ENCODE measurements at places on chromosomes 13 and 19.
A peak's percentile ranks its signal among the peaks of the same experiment; 100 is the strongest.

DNA sequence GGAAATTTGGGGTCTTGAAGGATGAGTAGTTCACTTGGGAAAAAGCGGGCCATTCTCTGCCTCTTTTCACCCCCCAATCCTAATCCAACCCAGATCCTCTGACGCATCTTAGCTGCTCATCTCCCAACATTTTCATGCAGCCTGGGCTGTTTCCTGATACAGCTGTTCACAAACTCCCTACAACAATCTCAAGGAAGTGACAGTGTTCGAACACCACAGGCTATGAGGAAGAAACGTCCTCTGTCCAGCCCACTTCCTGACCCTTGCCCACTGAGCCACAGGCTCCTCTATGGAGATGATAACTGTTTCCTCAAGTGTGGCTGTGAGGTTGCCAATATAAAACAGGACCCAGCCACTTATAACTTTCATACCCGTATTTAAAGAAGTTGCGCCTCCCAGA, 16.2 kb downstream of the LMTK3 start:
- no peak for DNase-seq

- DNase-seq, result no peak
These were observed 1701.3 kb upstream of the PRR20A start for GRCh38 chr13:55439450-55439849.

GRCh38 chr13:95182570-95183265, 118.5 kb downstream of the ABCC4 start:
- no peak for DNase-seq

DNA sequence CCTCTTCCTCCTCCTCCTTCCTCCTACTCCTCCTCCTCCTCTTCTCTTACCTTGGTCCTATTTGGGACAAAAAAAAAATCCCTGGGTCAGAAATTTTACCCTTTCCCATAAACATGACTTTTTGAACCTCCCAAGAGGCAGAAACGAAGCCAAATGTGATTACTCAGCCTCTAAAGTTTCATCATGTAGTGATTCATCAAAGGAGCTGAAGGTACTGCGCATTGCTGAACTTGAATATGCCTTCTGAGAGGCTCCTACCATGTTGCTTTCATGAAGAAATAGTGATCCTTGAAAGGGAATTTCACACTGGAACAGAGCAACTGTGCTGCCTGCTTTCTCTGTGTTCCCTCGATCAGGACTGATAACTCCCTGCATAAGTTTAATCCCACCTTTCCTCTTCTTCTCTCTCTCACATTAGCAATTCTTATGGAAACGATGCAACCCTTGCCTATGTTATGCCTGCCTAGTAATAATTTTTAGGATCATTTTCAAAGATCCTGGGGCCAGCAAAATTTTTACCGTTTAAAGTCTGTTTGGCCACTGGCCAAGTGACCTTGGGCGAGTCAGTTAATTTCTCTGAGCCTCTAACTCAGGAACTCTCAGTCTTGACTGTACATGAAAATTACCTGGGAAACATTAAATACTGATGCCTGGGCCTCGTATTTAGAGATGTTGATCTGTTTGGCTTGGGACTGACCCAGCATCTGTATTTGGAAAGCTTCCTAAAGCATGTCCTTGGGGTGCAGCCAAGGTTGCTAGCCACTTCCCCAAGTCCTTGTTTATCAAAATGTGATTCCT, 149.5 kb downstream of the DCT start:
- DNase-seq, result peak; percentile 63

- no peak for DNase-seq
These were observed 122.3 kb downstream of the PTPRS start for GRCh38 chr19:5218255-5218855.

GRCh38 chr13:50055454-50055853, 40.2 kb downstream of the KCNRG start:
- no peak for DNase-seq

DNA sequence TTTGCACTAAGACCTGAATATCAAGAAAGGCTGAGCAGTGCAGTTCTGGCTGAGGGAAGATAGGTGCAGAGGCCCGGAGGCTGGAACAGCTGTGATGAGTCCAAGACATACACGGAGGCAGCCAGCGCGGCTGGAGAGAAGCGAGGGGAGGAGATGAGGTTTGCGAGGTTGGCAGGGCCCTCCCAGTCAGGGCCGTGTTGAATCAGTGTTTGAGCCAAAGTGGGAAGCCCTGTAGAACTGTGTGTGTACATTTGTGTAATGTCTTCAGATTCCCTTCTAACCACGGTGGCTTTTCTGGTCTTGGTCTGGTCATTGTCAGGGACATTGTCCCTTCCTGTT, 34.9 kb downstream of the PAK4 start:
- no peak for DNase-seq

GRCh38 chr19:15508035-15508710, at the start of gene CYP4F22:
Gene CYP4F22 (plus strand): TSS chr19:15508525. CDS start chr19:15525337, 16,812 bp downstream.
- DNase-seq, result no peak

- no peak for DNase-seq
These were observed 8.8 kb downstream of the ZFP28 start for GRCh38 chr19:56547535-56547934.

DNA sequence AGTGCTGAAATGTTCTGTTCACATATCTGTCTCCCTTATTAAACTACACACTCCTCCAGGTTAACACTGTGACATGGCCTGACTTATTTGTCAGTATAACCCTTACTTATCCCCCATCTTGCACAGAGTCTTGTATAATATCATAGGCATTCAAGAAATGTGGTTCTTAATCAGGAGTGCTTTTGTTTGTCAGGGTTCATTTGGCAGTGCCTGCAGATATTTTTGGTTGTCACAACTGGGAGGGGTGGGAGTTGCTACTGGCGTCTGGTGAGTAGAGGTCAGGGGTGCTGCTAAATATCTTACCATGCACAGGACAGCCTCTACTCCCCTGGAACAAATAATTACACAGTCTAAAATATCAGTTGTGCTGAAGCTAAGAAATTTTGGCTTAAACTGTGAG, 20.4 kb upstream of the OBI1 start:
- DNase-seq, result no peak

DNA sequence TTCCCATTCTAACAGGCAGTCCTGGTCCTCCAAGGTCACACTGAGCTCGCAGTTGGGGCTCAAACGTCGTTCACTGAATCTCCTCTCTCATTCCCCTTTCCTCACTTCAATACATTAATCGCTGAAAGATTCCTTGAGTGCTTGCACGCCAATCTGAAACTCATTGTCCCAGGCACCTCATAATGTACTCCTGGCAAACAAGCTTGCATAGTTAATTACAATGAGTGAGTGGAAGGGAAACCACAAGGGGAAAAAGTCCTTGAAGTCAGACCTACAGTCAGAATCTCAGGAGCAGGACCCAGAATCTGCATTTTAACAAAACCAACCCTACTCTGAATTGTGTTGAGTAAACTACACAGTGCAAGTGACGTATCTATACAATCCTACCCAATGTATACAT, 86.9 kb downstream of the CRYL1 start:
- DNase-seq, result no peak

GRCh38 chr19:17441241-17442021, 7.0 kb downstream of the TMEM221 start:
- DNase-seq, result no peak

- no peak for DNase-seq
These were observed 9.2 kb upstream of the CLIP3 start for GRCh38 chr19:36041831-36042230.

DNA sequence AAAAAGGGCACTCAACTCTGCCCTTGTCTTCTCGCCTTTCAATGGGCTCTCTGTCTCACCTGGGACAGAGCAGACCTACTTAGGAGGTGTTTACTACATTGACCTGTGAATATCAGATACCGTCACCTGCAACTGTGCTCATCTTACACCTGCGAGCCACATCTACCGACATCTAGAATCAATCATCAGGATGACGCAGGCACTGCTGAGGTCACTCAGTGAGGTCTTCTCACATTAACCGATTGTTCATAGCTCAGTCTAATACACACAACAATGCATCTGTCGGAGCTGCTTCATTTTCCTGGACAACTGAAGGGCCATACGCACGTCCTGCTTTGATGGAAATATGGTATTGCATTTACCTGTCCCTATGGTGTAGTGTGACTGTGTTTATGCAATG, 211.9 kb downstream of the FGF9 start:
- no peak for DNase-seq

DNA sequence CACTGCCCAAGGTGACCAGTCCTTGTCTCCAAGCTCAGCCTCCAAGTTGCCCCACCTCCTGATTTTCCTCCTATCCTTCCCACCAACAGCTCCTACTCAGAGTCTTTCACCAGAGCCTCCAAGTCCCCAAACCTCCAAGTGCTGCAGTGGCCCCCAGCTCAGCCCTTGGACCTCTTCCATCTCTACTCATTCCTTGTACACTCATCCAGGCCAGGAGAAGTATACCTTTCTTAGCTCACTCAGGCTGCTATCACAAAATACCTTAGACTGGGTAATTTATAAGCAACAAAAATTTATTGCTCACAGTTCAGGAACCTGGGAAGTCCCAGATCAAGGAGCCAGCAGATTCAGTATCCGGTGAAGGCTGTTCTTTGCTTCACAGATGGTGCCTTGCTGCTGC, 11.3 kb downstream of the ATP7B start:
- no peak for DNase-seq

- no peak for DNase-seq
These were observed 186.1 kb downstream of the PCCA start for GRCh38 chr13:100274942-100275506.

DNA sequence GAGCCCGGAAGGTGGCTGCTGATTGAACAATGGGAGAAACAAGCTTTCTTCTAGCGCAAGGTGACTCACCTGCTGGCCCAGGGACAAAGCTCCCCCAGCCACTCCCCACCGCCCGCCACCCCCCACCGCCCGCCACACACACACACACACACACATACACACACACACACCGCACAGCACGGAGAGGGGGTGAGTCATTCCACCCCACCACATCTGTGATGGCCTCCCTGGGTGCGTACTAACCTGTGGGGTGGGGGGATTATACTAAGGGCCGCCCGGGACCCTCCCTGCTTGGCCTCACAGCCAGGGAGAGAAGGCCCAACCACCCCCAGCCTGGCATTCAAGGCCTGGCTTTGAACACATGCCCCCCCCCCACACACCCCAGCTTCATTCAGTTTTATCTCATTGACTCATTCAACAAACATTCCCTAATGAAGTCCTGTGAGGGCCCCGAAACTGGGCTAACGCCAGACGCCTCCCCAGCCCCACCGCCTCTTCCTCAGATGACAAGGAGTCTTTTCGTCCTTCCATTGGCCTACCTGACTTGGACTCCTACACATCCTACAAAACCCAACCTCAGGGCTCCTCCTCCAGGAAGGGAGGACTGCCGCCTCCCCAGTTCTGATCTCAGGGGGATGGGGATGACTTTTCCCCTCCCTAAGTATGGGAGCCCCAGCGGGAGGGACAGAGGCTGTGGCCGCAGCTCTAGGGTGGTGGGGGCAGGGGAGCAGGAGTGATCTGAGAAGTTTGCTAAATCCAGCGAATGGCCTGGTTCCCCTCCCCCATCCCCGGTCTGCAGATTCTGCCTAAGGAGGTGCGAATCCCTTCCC, 5.8 kb upstream of the ONECUT3 start:
- no peak for DNase-seq

DNA sequence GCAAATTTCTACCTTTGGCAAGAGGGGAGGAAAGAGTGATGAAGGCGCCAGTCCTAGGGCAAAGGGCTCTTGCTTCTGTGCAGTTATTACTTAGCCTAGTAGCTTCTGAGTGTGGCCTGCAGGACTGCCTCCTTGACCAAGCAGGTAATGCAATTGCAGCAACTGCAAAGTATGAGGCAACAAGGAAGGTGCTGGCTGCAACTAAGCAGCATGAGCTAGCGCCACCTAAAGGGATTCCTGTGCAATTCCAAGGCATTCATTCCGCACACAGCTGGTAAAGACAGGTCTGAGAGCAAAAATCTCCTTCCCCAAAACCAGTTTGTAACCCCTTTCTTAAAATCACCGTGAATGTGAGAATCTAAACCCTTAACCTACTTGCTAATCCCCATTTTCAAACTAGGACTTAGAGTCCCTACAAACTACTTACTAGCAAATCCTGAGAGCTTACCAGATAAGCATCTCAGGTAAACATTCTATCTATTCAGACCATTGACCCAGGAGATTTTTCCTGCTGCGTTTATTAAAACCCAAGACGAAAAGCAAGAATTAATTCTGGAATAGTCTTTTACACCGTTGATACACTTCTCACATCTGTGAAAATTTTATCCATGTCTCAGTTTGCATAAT, 62.9 kb downstream of the DCT start:
- no peak for DNase-seq

DNA sequence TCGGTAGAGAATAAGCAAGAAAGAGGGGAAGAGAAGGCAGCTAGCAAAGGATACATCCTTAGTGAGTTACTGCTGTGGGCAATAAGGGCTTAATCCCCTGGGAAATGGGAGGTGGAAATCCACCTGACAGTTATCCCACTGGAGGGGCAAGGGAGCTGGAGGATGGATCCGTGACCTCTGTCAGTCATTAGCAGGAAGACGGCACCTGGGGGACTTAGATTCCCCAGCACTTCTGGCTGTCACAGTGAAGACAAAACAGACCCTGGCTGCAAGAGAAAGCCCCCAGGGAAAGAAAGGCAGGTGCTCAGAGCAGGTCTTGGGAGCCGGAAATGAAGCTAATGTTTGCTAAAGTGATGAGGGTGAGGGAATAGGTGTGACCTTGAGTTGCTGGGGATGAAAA, 70.4 kb upstream of the MRI1 start:
- DNase-seq, result no peak

DNA sequence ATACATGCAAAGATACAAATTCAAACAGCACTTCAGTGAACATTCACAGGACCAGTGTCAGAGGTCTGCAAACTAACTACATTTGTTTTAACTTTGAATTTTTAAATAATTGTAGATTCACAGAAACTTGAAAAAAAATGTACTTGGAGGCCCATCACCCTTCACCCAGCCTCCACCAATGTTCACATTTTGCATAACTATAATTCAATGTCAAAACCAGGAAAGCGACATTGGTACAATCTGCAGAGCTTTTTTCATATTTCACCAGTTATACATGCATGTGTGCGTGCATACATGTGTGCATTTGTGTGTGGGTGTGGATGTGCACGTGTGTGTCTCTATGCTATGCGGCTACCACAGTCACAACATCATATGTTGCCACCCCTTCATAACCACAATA, 18.9 kb downstream of the CEACAM3 start:
- no peak for DNase-seq

DNA sequence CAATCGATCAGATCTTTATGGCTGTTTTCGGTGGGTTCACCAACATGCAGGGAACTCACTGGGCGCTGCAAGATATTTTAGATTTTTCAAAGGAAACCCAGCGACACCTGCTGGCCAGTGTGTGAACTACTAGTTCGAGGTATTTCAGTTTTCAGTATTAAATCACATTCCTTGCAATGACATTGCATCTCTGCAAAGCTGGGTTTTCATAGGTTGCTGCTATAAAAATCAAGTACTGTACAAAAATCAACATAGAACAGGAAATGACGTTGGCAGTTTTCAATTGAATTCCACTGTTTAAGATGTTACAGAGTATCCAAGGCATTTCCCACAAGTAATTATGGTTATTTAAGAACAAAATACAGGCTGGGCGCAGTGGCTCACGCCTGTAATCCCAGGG, 17.6 kb downstream of the LIG1 start:
- DNase-seq, result peak; percentile 59

Measured in amniotic stem cell (primary cell).